SW480 (cell line): ENCODE measurements at places on chromosomes 6 and 20.
A peak's percentile ranks its signal among the peaks of the same experiment; 100 is the strongest.

- no peak for DNase-seq
These were observed 381.8 kb downstream of the CENPW start for GRCh38 chr6:126721581-126722160.

DNA sequence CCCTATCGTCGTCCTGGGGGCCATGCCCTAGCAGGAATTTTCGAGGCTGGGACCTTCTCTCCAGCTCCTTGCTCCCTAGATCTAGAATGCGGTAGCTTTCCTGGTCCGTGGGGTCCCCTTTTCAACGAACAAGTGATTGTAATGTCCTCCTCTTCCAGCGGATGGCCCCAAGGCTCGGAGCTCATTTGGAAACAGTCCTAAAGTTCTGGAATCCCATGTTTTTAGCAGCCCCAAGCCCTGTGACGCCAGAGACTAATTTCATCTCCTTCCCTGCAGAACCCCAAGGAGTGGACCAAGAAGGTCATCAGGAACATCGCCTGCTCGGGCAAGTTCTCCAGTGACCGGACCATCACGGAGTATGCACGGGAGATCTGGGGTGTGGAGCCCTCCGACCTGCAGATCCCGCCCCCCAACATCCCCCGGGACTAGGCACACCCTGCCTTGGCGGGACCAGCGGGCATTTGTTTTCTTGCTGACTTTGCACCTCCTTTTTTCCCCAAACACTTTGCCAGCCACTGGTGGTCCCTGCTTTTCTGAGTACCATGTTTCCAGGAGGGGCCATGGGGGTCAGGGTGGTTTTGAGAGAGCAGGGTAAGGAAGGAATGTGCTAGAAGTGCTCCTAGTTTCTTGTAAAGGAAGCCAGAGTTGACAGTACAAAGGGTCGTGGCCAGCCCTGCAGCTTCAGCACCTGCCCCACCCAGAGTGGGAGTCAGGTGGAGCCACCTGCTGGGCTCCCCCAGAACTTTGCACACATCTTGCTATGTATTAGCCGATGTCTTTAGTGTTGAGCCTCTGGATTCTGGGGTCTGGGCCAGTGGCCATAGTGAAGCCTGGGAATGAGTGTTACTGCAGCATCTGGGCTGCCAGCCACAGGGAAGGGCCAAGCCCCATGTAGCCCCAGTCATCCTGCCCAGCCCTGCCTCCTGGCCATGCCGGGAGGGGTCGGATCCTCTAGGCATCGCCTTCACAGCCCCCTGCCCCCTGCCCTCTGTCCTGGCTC is 48.5 kb downstream of the PYGB start:
- peak; percentile 56 for DNase-seq

GRCh38 chr6:87171938-87172633 is 16.7 kb downstream of the ZNF292 start:
- DNase-seq = no peak

DNA sequence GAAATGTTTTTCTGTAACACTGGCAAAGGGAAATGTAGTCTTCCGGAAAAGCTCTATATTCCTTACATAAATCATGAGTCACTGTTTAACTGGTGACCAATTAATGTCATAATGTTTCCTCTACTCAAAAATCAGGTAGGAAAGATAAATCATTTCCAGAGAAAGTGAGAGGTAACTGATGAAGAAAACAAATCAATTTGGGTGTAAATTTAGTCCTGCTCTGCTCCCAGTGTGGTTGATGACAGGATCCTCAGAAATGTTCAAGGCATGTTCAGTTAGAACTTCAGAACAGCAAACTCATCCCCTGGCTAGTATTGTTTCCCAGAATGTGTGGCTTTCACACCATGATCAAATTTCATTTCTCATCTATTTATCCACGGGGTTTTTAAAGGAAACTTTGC is 38.8 kb upstream of the SPACA1 start:
- DNase-seq = peak; percentile 36

DNA sequence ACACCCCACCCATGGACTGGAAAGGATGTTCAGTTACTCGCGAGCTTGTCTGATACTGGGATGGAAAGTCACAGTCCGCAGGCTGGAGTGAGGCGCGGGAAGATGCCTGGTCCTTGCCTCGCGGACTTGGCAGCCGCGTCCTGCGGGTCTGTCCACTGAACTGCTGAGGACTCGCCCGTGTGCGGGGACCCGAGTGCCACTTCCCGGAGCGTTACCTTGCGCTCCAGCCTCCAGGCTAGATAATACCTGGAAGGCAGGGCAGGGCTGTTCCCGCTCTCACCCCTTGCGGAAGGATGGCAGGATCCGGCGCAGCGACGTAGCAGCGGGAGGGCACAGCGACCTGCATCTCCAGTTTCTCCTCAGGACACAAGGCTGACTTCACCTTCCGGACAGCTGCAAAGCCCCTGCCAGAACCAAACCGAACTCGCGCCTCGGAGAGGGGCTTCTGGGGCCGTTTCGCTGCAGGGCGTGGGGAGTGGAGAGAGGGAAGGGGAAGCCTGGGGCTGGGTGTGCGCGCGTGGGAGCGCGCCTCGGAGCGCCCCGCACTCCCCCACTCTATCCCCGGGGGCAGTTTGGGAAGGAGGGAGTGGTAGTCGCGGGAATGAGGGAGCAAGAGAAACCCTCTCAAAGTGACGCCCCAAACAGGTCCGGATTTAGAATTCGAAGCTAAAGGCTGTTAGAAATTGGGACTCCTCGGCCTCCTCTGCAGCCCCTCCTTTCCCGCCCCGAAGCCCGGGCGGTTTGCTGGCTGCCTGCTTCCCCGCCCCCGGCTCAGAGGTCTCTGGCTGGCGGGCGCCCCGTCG is at the start of gene KCNQ5:
Gene KCNQ5 (plus strand): TSS at position 774 of the 803 bp plus-strand sequence.
- no peak for DNase-seq

DNA sequence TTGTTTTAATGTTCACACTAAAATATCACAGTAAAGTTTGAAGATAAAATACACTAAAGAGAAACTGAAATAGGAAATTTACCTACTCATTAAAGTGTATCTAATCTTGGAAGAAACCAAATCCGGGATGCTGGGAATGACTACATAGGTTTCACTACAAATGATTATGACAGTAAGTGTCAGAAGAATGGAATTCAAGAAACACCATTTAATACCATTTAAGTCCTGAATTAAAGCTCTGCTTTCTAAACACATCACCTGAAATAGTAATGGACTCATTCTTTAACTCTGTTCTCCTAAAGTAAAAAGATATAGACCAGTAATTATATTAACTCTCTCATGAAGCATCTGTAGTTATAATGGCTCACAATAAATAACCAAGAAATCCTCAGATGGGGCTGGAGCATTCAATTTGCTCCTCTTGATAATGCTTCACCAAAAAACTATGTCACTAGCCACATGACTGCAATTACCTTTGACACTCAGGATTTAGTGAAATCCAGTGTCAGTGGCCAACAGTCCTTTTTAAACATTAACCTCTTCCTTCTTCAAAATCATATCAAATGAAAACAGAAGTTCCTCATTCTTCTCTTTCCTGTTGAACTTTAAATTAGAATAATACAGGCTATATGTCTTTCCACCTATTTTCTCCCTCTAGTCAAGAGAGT is 41.4 kb downstream of the MAP7 start:
- no peak for DNase-seq

DNA sequence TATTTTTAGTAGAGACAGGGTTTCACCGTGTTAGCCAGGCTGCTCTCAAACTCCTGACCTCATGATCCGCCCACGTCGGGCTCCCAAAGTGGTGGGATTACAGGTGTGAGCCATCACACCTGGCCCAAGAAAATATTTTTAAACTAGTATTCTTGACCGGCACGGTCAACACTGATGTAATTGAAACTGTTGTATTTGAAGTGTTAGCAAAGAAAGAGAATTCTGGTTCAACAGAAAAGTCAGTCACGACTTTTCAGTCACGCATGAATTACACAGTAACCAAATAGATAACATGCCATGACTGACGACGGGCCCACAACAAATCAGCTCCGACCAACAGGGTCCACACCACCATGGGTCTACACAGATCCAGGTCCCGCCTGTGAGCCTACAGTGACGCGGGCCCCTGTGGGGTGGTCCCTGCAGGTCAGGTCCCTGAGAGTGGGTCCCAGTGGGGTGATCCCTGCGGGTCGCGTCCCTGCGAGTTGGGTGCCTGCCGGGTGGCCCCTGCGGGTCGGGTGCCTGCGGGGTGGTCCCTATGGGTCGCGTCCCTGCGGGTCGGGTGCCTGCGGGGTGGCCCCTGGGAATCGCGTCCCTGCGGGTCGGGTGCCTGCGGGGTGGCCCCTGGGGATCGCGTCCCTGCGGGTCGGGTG is 1.0 kb downstream of the GMEB2 start:
- peak; percentile 39 for DNase-seq

GRCh38 chr6:42507901-42508300 is 55.9 kb upstream of the UBR2 start:
- no peak for DNase-seq

GRCh38 chr6:45916692-45917091 is 99.0 kb downstream of the CLIC5 start:
- DNase-seq = no peak

DNA sequence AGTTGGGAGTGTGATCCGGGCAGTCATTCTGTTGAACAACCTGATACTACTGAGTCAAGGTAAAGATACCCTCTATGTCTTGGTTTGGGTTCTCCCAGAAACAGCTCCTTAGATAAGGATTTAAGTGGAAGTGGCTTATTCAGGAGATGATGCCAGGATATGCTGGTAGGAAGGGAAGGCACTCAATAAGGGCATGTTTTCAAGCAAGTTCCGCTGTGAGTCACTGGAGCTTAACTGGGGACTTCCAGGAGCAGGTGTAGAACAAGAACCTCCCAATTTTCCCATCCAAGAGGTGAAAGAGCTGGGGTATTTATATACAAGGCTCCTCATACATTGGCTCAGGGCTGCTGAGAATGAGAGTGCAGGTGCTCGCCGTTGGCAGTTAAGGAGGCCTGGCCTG is 218.6 kb downstream of the AKAP7 start:
- no peak for DNase-seq

DNA sequence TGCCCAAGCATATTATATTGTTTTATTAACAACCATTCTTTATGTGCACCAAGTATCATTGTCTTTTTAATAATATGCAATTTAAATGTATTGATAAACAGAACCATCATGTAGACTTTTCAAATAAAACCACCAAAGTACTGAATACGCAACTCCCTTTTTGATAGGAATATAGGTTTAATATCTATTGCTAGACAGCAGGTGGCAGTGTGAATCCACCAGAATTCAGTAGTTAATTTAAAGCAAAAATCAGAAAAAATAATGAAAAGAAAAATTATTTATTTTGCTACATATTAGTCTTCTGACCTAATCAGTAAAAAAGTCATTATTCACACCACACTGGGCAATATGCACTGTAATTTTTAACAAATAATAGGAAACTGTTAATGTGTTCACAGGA is 143.7 kb downstream of the KLHL32 start:
- peak; percentile 13 for DNase-seq

DNA sequence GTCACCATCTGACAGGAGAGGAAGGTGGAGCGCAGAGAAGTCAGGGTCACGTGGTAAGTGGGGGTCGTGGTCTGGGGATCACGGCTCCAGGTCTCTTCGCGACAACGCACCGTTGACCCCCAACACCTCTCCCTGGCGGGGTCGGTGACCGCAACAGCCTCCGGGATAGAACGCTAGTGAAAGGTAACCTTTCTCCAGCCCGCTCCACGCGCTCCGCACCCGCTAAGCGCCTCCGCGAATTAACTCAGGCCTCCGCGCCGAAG is 600 bp upstream of the SYNJ2 start:
- no peak for DNase-seq

DNA sequence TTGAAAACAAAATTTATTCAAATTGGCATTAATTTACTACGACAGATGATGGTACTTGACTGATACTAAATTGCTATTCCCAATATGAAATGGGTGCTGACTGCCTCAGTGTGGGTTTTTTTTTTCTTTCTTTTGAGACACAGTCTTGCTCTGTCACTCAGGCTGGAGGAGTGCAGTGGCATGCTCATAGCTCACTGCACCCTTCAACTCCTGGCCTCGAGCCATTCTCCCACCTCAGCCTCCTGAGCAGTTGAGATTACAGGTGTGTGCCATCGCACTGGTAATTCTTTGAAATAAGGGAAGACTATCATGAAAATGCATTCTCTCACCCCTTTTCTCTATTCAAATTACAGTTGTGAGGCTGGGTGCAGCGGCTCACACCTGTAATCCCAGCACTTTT is 22.5 kb downstream of the PDSS2 start:
- DNase-seq = no peak

DNA sequence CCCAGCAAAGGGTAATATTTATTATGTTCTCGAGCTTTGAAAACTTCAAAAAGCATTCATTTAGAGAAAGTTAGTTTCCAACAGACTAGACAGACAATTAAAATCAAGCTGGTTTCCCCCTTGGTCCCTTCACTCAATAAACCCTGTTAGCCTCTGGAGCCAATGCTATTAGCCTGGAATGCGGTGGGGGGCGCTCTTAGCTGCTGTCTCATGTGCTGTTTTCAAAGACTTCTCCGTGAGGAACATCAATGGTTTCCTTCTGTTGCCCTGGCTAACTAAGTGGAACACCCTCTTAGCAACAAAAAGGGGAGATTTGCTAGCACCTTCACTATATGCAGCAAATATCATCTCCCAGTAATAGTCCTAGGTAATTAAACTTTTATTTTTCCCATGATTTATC is 86.4 kb downstream of the LY86 start:
- DNase-seq = no peak

DNA sequence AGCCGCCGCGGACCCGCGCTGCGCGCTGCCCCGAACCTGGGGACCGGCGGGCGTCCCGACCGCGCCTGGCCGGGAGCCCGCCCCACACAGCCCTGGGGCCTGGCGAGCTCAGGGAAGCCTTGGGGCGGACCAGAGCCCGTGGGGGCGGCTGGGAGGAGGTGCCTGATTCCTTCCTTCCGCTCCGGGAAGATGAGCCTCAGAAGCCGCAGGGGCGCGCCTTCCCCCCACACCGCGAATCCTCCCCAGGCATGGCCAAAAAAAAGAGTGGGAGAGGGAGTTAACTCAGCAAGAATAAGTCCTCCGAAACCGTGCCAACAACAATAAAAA is at the start of gene CBLN4:
Gene CBLN4 (minus strand): TSS at position 131 of the 327 bp plus-strand sequence. CDS start 1,348 bp downstream, outside the sequence.
- no peak for DNase-seq
